ENCODE measurements at places on chromosomes 2 and 18.

DNA sequence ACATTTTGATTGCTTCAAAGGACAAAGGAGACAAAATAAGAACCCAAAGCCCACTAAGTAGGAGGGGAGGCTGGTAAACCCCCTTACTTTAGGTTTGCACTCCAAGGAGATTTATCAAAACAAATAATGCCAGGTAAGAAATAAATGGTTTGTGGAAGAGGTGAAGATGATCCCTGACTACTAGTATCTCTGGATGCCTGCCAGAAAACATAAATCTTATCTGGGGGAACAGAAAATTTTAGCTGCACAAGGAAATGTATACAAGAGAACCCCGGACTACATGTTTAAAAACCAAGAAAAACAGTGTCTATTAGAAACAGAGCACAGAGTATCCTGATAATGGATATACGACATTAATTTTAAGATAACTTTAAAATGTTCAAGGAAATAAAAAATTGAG is 114.1 kb downstream of the TRABD2A start:
- no peak for DNase-seq

GRCh38 chr2:40480596-40480995 is 28.7 kb upstream of the SLC8A1 start:
- no peak for DNase-seq

GRCh38 chr2:100393362-100393761 is 24.1 kb downstream of the CHST10 start:
- DNase-seq, result no peak

- DNase-seq, result no peak
These were observed 145.5 kb upstream of the CTAGE1 start for GRCh38 chr18:22563164-22563583.

DNA sequence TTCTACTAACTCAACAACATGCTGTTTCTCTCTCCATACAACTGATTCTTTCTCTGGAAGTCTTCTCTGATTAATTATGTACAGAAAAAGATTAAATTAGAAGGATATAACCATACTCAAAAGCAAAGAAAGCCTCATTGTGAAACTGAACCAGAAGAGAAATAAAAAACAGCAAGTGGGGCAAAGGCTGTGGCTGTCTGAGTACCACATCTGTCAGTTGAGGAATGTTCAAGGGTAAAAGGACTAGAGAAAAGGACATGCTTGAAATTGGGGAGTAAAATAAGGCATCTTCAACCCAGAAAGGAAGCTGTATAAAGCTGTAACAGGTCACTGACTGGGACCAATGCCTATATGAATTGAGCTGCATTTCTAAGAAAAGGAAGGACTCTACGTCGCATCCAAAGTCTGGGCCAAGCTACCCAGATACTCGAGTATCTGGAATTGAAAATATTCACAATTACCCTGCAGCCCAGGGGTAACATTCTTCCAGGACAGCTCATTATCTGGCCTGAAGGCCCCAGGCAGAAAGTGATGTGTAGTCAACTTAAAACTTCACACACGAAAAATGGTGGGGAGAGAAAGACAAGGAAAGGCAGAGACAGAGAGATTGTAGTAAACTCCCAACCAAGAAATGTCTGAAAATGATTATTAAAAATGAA is 356.0 kb upstream of the GALNT5 start:
- DNase-seq, result no peak

DNA sequence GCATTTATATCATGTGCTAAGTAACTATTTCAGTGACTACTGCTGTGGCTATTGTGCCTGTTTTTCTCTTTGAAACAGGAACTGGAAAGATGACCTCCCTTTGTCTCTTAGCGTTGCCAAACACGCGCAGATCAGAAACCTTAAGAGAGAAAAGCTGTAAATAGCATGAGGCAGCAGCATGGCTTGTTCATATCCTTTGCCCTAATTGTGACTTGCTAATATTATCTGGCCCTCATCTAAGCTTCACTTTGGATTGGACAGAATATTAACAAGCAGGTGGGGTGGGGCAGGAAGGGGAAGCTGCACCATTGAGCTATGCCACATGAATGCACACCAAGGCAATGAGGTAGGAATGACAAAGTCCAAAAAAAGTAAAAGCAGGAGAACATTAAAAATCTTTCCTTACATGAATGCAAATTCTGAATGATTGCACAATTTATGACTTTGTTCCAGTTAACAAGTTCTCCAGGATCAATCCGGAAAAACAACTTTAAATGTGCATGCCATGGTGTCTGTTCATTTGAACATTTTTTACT is 128.4 kb downstream of the IRS1 start:
- DNase-seq, result no peak

DNA sequence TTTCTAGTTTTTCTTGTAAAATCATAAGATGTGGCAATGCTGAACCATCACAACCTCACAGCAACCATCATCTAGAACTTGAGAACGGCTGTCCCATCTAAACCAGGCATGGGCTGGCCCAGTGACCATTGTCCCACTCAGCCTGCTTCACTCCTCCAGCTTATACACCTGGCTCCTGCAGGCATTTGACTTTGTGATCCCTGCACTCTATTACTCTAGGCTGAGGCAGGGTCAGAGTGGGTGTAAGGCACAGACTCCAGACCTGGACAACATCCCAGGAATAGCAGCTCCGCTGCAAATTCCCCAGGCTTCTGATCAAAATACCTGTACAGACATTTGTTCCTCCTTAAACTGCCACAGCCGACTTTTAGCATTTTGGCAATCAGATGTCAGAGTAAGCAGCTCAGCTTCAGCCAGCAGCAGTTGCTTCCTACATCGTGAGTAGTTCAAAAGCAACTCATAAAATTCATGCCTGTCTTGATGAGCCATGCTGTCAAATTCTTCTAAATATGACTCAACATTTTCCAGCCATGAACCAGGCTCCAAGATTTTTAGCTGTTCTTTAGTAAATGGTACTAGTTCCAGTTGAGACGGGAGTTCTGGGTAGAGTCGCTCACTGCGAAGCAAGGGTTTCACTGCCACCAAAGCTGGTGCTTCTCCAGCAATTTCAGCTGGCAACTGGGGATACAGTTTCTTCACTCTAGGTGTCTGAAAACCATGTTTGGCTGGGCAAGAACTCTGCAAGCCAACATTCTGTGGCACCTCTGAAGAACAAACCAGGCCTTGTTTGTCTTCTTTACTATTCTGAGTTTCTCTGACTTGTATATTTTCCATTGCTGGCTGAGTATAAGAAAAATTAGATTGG is 12.8 kb downstream of the EPG5 start:
- no peak for DNase-seq

- no peak for DNase-seq
These were observed 230.8 kb upstream of the RAB6C start for GRCh38 chr2:129748653-129749052.
